ENCODE measurements at places on chromosomes 12 and 14. TPM values are rescaled to one million over a fixed set of nuclear protein-coding genes. Genes with fewer than 3 reads are reported as not detected.

TRIM9 gene
- total RNA-seq: 0.32 TPM

SLC10A1 gene
- total RNA-seq: not detected

TSHR gene
- total RNA-seq: not detected

ADGRD1 gene
- total RNA-seq: 7.9 TPM

CLEC4E gene
- not detected for total RNA-seq

PLD4 gene
- not detected for total RNA-seq

CLEC1A gene
- not detected for total RNA-seq

REC8 gene
- 3.5 TPM for total RNA-seq

DIO3 gene
- total RNA-seq: not detected

TBX3 gene
- 25.1 TPM for total RNA-seq

OR6C75 gene
- not detected for total RNA-seq

LRCOL1 gene
- not detected for total RNA-seq

NAV3 gene
- 69.9 TPM for total RNA-seq

REM2 gene
- total RNA-seq: not detected

KRT78 gene
- not detected for total RNA-seq
